ENCODE measurements at places on chromosomes 5 and 9.

GRCh38 chr9:109963079-109963478, 183.1 kb downstream of the PALM2AKAP2 start:
- no peak for DNase-seq

GRCh38 chr9:11933926-11934325, 759.3 kb upstream of the TYRP1 start:
- no peak for DNase-seq

DNA sequence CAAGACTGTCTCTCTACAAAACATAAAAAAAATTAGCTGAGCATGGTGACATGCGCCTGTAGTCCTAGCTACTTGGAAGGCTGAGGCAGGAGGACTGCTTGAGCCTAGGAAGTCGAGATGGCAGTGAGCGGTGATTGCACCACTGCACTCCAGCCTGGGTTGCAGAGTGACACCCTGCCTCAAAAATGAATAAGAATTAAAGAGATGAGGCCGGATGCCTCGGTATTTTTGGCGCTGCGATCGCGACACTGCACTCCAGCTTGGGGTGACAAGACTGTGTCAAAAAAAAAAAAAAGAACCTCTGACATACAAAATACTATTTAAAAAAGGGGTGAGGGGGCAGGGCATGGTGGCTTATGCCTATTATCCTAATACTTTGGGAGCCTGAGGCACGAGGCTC, 7.3 kb downstream of the GPBP1 start:
- DNase-seq, result no peak

GRCh38 chr5:7250004-7250403, 145.9 kb upstream of the ADCY2 start:
- no peak for DNase-seq

All from effector CD4-positive, alpha-beta T cell (primary cell).